Activated T-cell treated with anti-CD3 and anti-CD28 coated beads, Interleukin-2, amount 50 U/mL, for 72 hours (primary cell): ENCODE measurements at places on chromosomes 7 and 10. TPM values are rescaled to one million over a fixed set of nuclear protein-coding genes. Genes with fewer than 3 reads are reported as not detected.

- DNase-seq: no peak
- no peaks in the 10 kb centered on the region for H3K4me1 ChIP-seq
- H3K36me3 ChIP-seq: peaks cover 3% of the 10 kb centered on the region
- no peak overlapping the region for H3K4me3 ChIP-seq
- H3K27me3 ChIP-seq: no peaks in the 10 kb centered on the region
- H3K27ac ChIP-seq: no peak overlapping the region
Observed at GRCh38 chr7:36884351-36884750, 160.1 kb upstream of the AOAH start.

The ABCB4 gene
- total RNA-seq: 0.69 TPM

GRCh38 chr7:45924283-45924682, 3.2 kb upstream of the IGFBP3 start:
- H3K4me3 ChIP-seq: no peak overlapping the region
- no peaks in the 10 kb centered on the region for H3K36me3 ChIP-seq
- no peak for DNase-seq
- no peak overlapping the region for H3K27ac ChIP-seq
- peaks cover 36% of the 10 kb centered on the region for H3K27me3 ChIP-seq
- peaks cover 25% of the 10 kb centered on the region for H3K4me1 ChIP-seq

DNA sequence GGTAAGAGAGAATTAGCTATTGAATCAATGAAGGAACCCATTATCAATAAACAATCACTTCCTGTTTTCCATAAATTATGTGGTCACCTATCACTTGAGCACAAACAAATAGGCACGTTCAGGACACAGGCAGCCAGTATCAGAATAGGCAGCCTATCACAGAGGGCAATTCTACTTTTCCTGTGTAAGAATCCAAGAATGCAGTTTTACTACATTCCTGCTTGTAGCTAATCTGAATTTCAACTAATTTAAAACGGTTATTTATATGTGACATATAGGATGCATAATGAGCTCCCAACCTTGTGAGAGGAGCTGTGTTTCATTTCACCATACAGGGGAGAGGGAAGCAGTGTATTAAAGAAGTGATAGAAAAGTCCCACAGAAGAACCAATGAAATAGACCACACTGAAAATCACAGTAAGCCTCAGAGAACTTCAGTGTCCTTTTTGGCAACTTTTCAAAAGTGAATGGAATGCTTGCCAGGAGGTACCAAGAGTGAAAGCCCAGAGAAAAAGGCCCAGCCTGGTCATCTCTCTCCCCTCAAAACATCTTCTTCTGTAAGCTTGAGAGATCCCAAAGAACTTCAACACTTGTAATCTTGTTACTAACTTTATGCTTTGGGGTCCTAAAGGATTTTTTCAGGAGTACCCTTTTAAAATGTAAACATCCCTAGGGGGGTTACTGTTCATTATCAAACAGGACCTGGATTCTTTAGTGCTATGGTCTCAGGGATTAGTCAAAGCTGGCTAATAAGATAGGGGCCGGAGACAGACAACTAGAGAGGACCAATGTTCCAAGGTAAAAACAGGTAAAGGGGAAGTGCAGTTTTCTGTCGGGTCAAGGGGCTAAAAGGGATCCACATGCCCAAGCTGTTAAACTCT, 1.3 kb downstream of the IMMP2L start:
- H3K36me3 ChIP-seq: peaks cover 14% of the 10 kb centered on the region
- DNase-seq: no peak
- H3K27ac ChIP-seq: peak overlapping the region; percentile 89
- H3K27me3 ChIP-seq: peaks cover 9% of the 10 kb centered on the region

- no peak overlapping the region for H3K4me3 ChIP-seq
- no peak for DNase-seq
- H3K27me3 ChIP-seq: peaks cover 18% of the 10 kb centered on the region
- H3K36me3 ChIP-seq: no peaks in the 10 kb centered on the region
Observed at GRCh38 chr7:26879671-26880070, 15.3 kb upstream of the SKAP2 start.

GRCh38 chr10:7407368-7408290, 3.2 kb downstream of the SFMBT2 start:
- peaks cover 53% of the 10 kb centered on the region for H3K4me1 ChIP-seq
- peaks cover 8% of the 10 kb centered on the region for H3K27me3 ChIP-seq
- peak overlapping the region; percentile 100 for H3K4me3 ChIP-seq
- no peak overlapping the region for H3K27ac ChIP-seq
- H3K36me3 ChIP-seq: peaks cover 5% of the 10 kb centered on the region
- DNase-seq: peak; percentile 38

DNA sequence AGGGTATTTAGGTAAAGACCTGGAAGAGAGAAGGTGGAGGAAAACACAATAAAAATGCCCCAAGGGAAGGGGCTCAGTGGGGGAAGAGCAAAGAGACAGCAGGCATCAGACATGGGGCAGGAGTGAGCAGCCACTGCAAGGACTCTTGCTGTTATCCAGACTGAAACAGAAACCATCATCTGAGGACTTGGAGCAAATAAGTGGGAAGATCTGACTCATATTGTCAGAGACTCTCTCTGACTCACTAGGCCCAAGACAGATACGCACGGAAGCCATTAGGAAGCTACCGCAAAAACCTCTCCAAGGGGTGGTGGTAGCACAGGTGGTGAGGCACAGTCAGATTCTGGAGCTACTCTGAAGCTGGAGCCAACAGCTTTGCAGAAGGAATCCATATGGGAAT, 110.7 kb downstream of the RNF32 start:
- no peak overlapping the region for H3K27ac ChIP-seq
- H3K4me1 ChIP-seq: no peaks in the 10 kb centered on the region
- peak; percentile 74 for DNase-seq
- peak overlapping the region; percentile 59 for H3K4me3 ChIP-seq
- peaks cover 4% of the 10 kb centered on the region for H3K36me3 ChIP-seq

The OR9A2 gene
- total RNA-seq: not detected

The VAX1 gene
- total RNA-seq: not detected

The PTPN20 gene
- 0.99 TPM for total RNA-seq

The TMEM236 gene
- total RNA-seq: 0.65 TPM

DNA sequence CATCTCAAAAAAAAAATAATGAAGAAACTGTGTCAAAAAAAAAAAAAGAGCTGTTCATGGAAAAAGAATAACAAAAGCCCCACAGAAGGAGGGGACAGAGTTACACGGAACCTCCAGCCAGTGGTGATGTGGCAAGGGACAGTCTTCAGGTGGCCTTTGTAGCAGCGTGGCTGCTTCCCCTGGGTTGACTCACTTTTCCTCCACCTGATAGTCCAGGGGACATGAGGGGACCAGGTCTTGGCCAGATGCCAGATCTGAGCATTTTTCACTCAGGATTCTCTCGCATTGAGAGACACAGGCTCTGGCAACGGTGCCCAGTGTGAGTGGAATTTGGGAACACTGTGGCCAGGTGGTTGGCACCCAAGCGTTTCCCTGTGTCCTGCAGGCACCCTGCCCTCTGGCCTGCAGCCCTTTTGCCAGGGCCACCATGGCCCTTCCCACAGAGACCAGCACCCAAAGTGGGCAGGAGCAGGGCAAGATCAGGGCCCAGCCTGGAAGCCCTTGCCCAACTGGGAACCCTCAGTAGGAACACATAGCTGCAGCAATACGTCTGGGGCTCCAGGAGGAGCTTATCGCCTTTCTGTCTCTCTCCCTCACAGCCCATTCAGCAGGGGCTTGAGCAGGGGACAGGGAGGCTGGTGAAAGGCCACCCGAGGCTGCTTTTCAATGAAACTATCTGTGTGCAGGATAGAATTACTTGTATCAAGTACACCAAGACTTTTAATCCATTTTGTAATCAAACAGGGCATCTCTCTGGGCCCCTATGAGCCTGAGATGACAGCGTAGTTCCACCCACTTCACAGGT, 159.1 kb downstream of the UBE2H start:
- no peak overlapping the region for H3K4me3 ChIP-seq
- DNase-seq: no peak
- no peak overlapping the region for H3K27ac ChIP-seq
- H3K4me1 ChIP-seq: no peaks in the 10 kb centered on the region
- no peaks in the 10 kb centered on the region for H3K36me3 ChIP-seq

The OPN4 gene
- total RNA-seq: not detected

The ADAP1 gene
- total RNA-seq: 29.4 TPM

The RHOBTB1 gene
- total RNA-seq: not detected

DNA sequence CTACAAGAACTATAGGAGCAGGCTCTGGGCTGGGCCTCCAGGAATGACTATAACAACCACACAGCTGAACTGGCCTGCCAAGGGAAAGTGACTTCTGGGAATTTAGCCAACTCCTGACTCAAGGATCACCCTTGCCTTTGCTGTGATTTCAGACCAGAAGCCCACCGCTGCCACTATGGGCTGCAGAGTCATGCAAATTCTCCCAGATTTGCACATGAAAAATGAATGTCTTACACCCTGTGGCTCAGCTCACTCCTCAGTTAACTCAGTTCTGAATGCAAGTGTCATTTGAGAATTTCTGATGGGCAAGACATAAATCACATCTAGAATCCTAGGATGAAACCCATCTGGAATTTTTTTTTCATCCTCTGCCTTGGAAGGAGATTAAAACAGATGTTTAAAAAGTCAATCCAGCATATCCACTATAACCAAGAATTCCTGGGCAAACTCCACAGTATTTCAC, 186.5 kb upstream of the BET1 start:
- DNase-seq: no peak
- H3K27me3 ChIP-seq: peaks cover 6% of the 10 kb centered on the region
- no peak overlapping the region for H3K4me3 ChIP-seq
- no peaks in the 10 kb centered on the region for H3K4me1 ChIP-seq

- peaks cover 13% of the 10 kb centered on the region for H3K4me1 ChIP-seq
- peaks cover 4% of the 10 kb centered on the region for H3K36me3 ChIP-seq
- peak within 1 kb of the TSS; percentile 86 for H3K4me3 ChIP-seq
- H3K27ac ChIP-seq: no peak within 1 kb of the TSS
- peak; percentile 58 for DNase-seq
- peaks cover 45% of the 10 kb centered on the region for H3K27me3 ChIP-seq
Observed at GRCh38 chr7:143362131-143363015, at the start of gene FAM131B. Gene FAM131B (minus strand): TSS chr7:143362713. CDS start chr7:143362603, 110 bp downstream.

DNA sequence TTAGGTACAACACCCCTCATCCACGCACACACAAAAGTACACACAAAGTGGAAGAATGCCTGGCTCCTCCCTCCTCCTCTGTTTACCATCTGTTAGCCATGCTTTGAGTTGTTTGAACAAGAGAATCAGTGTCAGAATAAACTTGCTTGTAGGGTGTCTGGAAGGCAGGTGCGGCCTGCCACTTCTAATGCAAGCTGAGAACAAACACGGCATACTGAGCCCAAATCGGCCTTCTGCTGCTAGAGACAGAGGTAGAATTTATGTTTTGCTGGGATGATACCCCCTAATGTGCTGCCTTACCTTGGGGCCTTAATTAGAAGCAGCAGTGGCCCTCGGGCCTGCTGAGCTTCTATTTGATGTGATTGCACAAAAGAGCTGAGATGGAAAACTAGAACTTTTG, 24.9 kb upstream of the FAM180A start:
- no peak for DNase-seq
- H3K4me3 ChIP-seq: no peak overlapping the region
- H3K27ac ChIP-seq: no peak overlapping the region

The NUDT13 gene
- total RNA-seq: 1.3 TPM

DNA sequence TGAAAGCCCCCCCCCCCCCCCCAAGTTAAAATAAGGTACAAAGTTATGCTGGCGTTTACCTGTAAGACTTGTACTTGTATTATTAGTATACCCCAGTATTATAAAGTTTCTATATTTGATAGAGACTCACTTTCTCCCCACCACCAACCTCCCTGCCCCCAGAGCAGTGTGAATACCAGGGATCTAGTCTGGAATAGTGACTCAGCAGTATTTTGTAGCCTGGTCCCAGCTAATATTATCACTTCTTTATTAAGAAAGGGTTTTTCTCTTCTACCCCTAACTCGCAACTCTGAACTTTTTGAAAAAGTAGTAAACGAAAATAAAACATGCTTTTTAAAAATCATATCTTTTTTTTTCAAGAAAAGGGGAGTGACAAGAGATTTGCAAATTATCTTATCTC, 26.7 kb downstream of the GLI3 start:
- no peak overlapping the region for H3K4me3 ChIP-seq
- peaks cover 6% of the 10 kb centered on the region for H3K27me3 ChIP-seq
- H3K36me3 ChIP-seq: no peaks in the 10 kb centered on the region

DNA sequence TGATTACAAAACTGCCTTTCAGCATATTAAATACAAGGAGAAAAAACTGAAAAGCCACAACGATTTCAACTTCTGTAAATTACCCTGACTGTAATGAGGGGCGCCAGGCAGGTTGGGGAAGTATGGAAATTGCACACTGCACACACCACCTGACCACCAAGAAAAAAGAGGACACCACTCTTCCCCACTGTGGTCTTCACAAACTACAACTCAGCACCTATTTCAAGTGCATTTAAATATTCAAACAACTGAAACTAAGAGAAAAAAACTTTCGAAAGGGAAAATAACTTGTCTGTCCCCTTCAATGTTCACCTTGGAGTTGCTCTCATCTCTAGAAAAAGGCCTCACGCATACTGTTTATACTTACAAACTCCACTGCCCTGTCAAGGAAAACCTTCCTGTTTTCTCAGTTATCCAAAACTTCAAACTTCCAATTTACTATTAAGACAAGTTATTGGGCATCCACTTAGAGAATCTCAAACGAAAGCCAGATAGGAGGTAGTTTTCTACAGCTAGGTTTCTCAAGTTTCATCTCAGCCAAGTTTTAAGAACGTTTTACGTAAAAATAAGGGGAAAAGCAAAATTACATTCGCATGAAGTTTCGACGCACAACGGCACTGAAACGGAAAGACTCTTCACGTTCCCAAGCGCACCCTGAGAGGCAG, 1.4 kb downstream of the LARP4B start:
- peaks cover 11% of the 10 kb centered on the region for H3K36me3 ChIP-seq
- peak overlapping the region; percentile 96 for H3K4me3 ChIP-seq

The STK31 gene
- total RNA-seq: 1.3 TPM

The CEP55 gene
- 55.8 TPM for total RNA-seq

The CALML3 gene
- not detected for total RNA-seq

DNA sequence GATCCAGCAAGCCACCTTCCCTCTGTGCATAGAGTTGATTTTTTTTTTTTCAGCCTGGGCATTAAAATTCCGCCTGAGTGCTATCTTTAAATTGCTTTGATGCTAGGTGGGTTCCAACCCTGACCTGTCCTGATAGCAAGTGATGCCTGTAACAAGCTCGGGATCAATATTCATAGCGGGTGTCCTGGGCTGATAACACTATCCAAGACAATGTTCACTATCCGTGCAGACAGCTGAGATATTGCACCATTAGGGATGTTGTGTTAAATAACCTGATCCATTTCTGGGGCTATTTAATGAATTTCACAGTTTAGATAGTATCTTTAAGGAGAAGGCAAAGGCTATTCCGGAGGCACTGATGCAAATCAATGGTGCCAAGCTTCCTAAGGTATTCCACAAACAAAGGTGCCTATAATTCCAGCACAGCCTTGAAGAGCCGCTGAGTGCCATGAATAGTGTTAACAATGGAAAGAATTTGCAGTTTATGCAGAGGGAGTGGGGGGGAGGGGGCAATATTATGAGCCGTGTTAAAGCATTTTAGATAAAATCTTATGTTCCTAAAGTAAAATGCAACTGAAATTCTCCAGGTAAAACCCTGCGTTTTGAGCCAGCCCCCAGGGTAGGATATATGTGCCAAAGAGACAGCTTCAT, 4.2 kb upstream of the NKX1-2 start:
- H3K36me3 ChIP-seq: no peaks in the 10 kb centered on the region
- no peak overlapping the region for H3K27ac ChIP-seq
- H3K27me3 ChIP-seq: peaks cover 71% of the 10 kb centered on the region
- H3K4me3 ChIP-seq: no peak overlapping the region
- peaks cover 9% of the 10 kb centered on the region for H3K4me1 ChIP-seq

The GLI3 gene
- 0.29 TPM for total RNA-seq

The BTBD16 gene
- total RNA-seq: not detected

The ALOX5 gene
- total RNA-seq: 4.0 TPM

- no peaks in the 10 kb centered on the region for H3K4me1 ChIP-seq
- peaks cover 2% of the 10 kb centered on the region for H3K27me3 ChIP-seq
- H3K4me3 ChIP-seq: no peak overlapping the region
- H3K27ac ChIP-seq: no peak overlapping the region
- DNase-seq: no peak
Observed at GRCh38 chr10:125707541-125708468, 11.7 kb upstream of the EDRF1 start.

The FFAR4 gene
- not detected for total RNA-seq

The SEMA3E gene
- total RNA-seq: not detected

The OPALIN gene
- not detected for total RNA-seq
